ENCODE measurements at places on chromosomes 6 and 20.

GRCh38 chr6:131628726-131629125 is 684 bp upstream of the MED23 start:
- no peak for DNase-seq

- no peak for DNase-seq
These were observed 23.8 kb downstream of the PHACTR2 start for GRCh38 chr6:143701349-143702234.

- no peak for DNase-seq
These were observed 59.5 kb downstream of the SCAF8 start for GRCh38 chr6:154792761-154793160.

- no peak for DNase-seq
These were observed 241.4 kb upstream of the SOX4 start for GRCh38 chr6:21352131-21352530.

DNA sequence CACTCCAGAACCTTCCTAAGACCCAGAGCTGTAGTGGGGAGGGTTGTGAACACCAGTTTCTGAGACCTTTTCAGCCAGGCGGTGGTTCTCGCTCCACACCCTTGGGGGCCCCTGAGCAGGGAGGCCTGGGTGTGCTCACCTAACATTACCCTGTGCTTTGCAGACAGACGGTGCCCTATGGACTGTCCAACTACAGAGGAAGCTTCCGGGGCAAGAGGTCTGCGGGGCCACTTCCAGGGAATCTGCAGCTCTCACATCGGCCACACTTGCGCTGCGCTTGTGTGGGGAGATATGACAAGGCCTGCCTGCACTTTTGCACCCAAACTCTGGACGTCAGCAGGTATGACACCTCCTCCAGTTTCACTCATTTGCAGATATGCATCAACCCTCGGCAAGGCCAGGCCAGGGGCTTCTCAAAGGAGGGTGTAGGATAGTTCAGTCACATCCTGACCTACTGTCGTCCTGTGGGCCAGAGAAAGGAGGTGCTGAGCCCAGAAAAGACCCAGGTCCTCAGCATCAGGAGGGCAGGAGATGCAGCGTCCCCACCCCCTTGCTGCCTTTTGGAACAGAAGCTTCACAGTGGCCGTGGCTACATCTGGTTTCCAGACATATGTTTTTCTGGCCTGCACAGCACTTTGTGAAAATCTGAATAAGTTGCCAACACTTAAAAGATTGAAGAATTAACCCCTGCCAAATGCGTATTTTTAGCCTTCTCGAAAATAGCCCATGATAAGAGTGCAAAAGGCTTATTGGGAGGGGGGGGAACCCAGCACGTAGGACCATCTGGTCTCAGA is 20.6 kb downstream of the EDN3 start:
- DNase-seq: no peak

GRCh38 chr6:85464260-85464644 is 14.4 kb downstream of the NT5E start:
- DNase-seq: peak; percentile 87

DNA sequence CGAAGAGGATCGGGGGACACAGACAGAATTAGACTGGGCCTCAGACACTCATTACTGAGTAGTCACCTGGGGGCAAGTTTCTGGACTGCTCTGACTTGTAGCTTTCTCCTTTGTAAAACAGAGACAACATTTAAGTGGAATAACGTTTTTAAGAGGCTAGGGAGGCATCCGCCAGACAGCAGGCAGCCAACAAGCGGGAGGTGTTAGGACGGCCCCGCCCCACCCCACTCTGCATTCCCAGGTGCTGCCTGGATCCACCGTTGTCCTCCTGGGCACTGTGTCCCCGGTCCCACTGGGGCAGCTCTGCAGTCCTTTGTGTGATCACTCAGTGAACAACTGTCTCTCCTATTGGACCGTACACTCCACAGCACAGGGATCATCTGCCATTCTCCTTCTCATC is 113.8 kb downstream of the IRF4 start:
- no peak for DNase-seq

DNA sequence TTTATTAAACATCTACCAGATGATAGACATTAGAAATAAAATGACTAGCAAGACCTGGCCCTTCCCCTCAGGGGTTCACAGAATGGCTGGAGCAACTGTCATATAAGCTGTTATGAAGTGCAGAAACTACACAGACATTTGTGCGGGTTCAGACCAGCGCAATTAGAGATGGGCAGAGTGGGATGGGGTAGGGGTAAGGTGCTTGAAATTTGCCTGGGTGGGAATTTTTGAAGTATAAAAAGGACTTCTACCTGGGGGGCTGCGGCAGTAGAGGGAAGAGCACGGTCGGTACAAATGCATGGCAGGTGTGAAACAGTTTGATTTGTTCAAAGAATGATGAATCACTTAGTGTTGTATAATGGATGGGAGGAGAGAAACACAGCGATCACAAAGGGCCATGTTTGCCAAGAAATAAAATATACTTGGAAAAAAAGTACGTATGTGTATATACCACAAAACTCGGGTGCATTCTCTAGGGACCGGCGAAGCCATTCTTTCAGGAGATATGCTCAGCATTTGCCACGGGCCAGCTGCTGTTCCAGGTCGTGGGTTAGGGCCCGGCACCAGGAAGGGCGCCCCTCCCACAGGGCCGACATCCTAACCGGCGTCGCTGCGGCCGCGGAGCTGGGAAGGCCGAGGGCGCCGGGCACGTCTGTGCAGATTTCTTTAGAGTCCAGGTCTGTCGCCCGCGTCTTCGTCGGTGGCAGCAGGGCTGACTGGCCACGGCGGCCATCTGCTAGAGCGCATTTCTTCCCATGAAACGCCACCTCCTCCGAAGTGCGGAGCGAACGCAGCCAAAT is 809 bp upstream of the NOL7 start:
- no peak for DNase-seq

GRCh38 chr6:89357390-89357789 is 4.9 kb upstream of the UBE2J1 start:
- DNase-seq: no peak

DNA sequence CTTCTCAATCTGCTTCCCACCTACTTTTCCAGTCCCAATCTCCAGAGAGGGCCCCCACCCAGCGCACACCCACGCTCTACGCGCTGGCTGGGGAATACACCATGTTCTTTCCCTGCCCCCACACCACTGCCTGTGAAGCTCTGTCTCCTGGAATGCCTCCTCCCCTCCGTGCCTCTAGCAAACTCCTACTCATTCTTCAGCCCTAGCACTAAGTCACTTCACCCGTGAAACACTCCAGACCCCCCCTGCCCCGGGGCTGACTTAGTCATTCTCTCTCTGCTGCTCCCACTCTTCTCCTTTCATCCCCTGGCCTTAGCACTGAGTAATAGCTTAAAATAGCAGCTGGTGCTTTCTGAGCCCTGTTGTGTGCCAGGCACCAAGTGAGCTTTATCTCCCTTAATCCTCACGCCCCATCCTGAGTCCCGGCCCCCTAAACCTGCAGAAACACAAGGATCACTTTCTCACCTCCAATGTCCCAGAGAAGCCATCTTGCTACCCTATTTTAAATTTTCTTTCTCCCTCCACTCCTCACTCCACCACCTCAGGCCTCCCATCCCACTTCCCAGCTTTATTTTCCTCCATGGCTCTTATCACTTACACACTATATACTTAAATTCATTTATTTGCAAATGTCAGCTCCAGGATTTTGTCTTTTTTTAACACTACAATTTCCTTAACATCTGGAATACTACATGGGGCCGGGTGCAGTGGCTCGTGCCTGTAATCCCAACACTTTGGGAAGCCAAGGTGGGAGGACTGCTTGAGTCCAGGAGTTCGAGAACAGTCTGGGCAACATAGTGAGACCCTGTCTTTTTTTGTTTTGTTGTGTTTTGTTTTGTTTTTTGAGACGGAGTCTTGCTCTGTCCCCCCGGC is 6.3 kb upstream of the PARD6B start:
- peak; percentile 69 for DNase-seq

GRCh38 chr6:158860279-158860865 is 41.2 kb upstream of the EZR start:
- no peak for DNase-seq

- DNase-seq: no peak
These were observed 371.9 kb upstream of the CHD6 start for GRCh38 chr20:41989935-41990635.

DNA sequence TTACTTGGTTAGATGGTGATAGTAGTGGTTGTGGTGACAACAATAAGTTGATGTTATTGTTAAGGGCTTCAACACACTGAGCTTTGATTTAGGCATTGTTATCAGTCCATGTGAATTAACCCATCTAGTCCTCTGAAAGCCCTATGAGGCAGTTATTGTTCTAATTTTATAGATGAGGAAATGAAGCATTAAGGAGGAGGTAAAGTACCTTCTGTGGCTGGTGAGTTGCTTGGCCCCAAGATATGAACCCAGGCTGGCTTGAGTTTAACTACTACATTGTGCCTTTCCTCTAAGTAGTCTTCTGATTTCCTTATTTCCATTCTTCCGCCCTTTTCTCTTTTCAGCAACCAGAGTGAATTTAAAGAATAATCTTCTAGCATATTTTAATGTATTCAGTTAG is 81.7 kb downstream of the QKI start:
- DNase-seq: no peak

GRCh38 chr6:36362551-36363370 is 24.7 kb downstream of the ETV7 start:
- DNase-seq: no peak

GRCh38 chr6:44298055-44298803 is 14.9 kb downstream of the AARS2 start:
- no peak for DNase-seq

DNA sequence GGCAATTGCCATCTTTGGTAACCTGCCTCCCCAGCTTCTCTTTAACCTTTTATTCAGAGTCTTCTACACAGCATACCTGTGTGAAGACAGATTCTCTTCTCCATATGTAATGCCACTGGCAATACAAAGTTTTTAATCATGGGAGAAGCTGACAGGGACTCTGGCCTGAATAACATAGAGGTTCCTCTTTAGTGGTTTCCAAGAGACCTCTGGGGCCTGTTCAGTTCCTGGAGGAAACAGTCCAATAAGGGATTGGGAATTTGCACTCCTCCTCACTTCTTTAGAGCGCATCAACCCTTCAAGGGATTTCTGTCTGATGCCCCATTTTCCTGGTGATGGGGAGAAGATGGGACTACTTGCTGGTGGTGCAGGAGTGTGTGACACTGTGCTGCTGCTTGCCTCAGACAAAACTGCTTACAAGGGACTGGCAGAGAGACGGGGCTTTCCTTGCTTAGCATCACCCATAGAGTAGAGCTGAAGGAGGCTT is 1.4 kb downstream of the RIMS1 start:
- DNase-seq: no peak

DNA sequence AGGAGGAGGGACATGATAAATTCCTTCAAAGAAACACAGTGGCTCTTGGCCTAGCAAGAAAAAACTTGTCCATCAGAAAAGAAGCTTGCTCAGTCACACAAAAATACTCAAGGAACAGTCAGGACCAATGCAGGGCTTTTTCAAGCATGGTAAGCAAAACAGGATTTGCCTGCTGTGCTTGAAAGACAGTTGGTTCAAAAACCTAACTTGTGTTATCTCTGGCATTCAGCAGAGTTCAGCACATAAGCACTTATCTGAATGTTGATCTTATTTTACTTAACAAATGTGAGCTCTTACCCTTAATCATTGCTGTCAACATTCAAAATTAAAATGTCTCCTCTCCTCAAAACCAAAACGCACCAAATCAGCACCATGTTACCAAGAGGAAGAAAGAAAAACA is 38.3 kb downstream of the ATG5 start:
- no peak for DNase-seq

GRCh38 chr6:137258170-137258569 is 39.0 kb upstream of the IFNGR1 start:
- DNase-seq: no peak

- no peak for DNase-seq
These were observed 29.2 kb upstream of the ALDH8A1 start for GRCh38 chr6:134979142-134979541.

DNA sequence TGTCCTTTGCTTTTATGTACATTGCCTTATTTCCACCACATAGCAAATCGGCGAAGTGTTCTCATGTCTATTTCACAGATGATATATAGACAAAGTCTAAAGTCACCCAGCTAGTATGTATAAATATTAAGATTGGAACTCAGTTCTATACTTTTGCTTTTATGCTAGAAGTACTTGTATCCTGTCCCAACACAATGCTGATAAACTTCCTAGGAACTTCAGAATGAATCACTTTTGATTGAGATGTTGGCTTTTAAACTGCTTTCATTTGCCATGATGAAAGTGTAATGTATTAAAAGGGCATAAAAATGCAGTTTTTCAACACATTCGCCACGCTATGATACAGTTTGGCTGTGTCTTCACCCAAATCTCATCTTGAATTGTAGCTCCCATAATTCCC is 50.8 kb downstream of the GCLC start:
- DNase-seq: no peak

DNA sequence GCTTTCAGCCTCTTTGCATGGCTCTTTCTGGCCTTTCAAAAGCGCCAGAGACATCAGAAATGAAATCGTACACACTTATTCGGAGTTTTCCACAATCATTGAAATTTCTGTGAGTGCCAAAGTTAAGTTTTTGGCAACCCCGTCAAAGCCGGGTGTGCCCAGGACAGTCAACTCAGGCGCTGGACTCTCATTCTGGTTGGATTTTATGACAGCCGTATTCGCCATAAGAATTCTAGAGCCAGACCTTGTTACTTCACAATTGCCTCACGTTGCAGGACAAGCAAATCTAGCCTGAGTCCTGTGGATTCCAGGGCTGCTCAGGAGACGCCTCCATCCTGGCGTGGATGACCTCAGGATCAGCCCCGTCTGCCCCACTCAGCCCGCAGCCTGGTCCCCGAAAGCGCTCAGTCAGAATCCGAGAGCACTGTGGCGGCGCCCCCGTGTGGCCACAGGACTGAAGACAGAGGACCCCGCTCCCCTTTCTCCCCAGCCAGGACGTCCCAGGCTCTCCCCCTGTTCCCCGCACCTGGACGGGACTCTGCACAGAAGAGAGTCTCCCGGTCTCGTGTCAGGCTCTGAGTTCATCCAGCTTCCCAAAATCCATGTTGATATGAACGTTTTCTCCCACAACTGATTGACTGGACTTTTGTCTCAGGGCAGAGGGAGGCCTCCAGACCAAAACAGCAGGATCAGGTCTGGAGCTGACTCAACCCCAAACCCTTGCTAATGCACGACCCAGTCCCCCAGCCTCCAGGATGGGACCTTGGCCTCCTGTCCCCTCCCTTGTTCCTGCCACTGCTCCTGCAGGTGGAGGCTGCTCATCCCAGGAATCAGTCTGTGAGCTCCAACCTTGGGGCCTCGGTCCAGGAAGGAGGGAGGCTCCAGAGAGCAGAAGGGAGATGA is 38.2 kb downstream of the MICA start:
- DNase-seq: peak; percentile 29

- DNase-seq: no peak
These were observed 93.2 kb downstream of the GMPR start for GRCh38 chr6:16331384-16332174.

DNA sequence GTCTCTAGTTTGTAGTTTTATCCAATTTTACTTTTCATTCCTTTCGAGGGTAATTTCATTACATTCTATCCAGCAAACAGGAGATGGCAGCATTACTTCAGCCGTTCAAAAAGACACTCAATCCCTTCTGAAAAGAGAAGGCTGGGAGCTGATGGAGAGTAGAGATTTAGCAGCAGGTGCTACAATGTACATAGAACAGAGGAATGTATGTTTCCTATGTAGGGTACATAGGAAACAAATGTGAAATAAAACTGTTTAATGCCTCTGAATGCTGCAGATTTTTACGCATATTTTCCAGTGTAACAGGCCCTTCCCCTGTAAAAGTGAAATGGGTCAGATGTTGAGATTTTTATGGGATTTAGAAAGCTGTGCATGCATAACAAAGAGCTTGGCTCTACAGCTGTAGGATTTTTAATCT is 16.0 kb downstream of the RPS12 start:
- no peak for DNase-seq

GRCh38 chr6:33957131-33957891 is 153.5 kb upstream of the MLN start:
- no peak for DNase-seq

GRCh38 chr6:170417881-170418280 is 111.3 kb downstream of the FAM120B start:
- DNase-seq: no peak
